Mesothelial cell of epicardium (in vitro differentiated cells): ENCODE measurements at places on chromosomes 6 and 20. TPM values are rescaled to one million over a fixed set of nuclear protein-coding genes. Genes with fewer than 3 reads are reported as not detected.

CALHM6 gene
- 2.2 to 2.4 TPM (median 2.4 TPM) in 3 replicates for total RNA-seq

RUNX2 gene
- total RNA-seq = 4.4 to 4.9 TPM (median 4.8 TPM) in 3 replicates

TNFRSF6B gene
- total RNA-seq = 1.6 TPM in 1 of 3 replicates, not detected in the others

SRMS gene
- total RNA-seq = not detected in 3 replicates

CASS4 gene
- total RNA-seq = 0.67 to 0.78 TPM (median 0.72 TPM) in 3 replicates

PBOV1 gene
- total RNA-seq = not detected in 3 replicates

AGPAT4 gene
- total RNA-seq = 21.5 to 23.9 TPM (median 23.7 TPM) in 3 replicates

JPH2 gene
- total RNA-seq = 3.4 to 4.2 TPM (median 3.5 TPM) in 3 replicates

FAM217A gene
- not detected in 3 replicates for total RNA-seq

TRAM2 gene
- 21.7 to 22.1 TPM (median 21.8 TPM) in 3 replicates for total RNA-seq

CHRNA4 gene
- 0.11 to 0.63 TPM (median 0.43 TPM) in 3 replicates for total RNA-seq

SLC22A16 gene
- not detected in 3 replicates for total RNA-seq

FAM83C gene
- 0.07 TPM in 1 of 3 replicates, not detected in the others for total RNA-seq

EZR gene
- 195 to 208 TPM (median 204 TPM) in 3 replicates for total RNA-seq

GPR63 gene
- 17.5 to 18.5 TPM (median 17.9 TPM) in 3 replicates for total RNA-seq

HLA-DOA gene
- total RNA-seq = 4.8 to 6.1 TPM (median 5.8 TPM) in 3 replicates

NUDT3 gene
- 32.7 to 33.3 TPM (median 33.2 TPM) in 3 replicates for total RNA-seq

RSPO4 gene
- 7.5 to 9.5 TPM (median 8.9 TPM) in 3 replicates for total RNA-seq

STX11 gene
- total RNA-seq = 4.5 to 4.9 TPM (median 4.6 TPM) in 3 replicates

ECT2L gene
- 0.14 to 0.40 TPM (median 0.40 TPM) in 3 replicates for total RNA-seq

LAMA2 gene
- 56.8 to 70.0 TPM (median 63.2 TPM) in 3 replicates for total RNA-seq

SPATA25 gene
- total RNA-seq = 3.2 to 4.0 TPM (median 3.4 TPM) in 3 replicates

LY6G6C gene
- total RNA-seq = 0.89 to 1.4 TPM (median 1.3 TPM) in 3 replicates

FOXA2 gene
- not detected in 3 replicates for total RNA-seq

CST5 gene
- total RNA-seq = not detected in 3 replicates

CPNE5 gene
- total RNA-seq = 0.51 to 1.7 TPM (median 1.2 TPM) in 3 replicates

SOX18 gene
- 0.23 to 0.34 TPM in 2 of 3 replicates, not detected in the other for total RNA-seq

APOBEC2 gene
- 0.22 to 0.51 TPM (median 0.45 TPM) in 3 replicates for total RNA-seq

SCRT2 gene
- total RNA-seq = not detected in 3 replicates

EYS gene
- total RNA-seq = 0.52 to 0.69 TPM (median 0.60 TPM) in 3 replicates

ZFAND3 gene
- total RNA-seq = 78.9 to 83.5 TPM (median 81.2 TPM) in 3 replicates

ZBTB46 gene
- total RNA-seq = 11.3 to 11.6 TPM (median 11.6 TPM) in 3 replicates

CALHM4 gene
- total RNA-seq = not detected in 3 replicates

EBF4 gene
- total RNA-seq = 65.5 to 78.8 TPM (median 66.4 TPM) in 3 replicates

SPTLC3 gene
- 27.0 to 28.5 TPM (median 27.7 TPM) in 3 replicates for total RNA-seq

L3MBTL3 gene
- 35.8 to 43.4 TPM (median 36.8 TPM) in 3 replicates for total RNA-seq

HLA-DRB5 gene
- total RNA-seq = 0.77 to 1.2 TPM (median 0.87 TPM) in 3 replicates

AFDN gene
- 280 to 284 TPM (median 282 TPM) in 3 replicates for total RNA-seq

TRIM10 gene
- not detected in 3 replicates for total RNA-seq

CRYBG1 gene
- total RNA-seq = 0.59 to 0.74 TPM (median 0.64 TPM) in 3 replicates

C6orf118 gene
- 0.24 to 0.27 TPM in 2 of 3 replicates, not detected in the other for total RNA-seq

PMEPA1 gene
- 39.7 to 40.7 TPM (median 39.9 TPM) in 3 replicates for total RNA-seq

LPA gene
- total RNA-seq = 0.93 to 2.0 TPM (median 1.3 TPM) in 3 replicates

BIRC7 gene
- 0.36 to 0.84 TPM (median 0.50 TPM) in 3 replicates for total RNA-seq

MUCL3 gene
- total RNA-seq = not detected in 3 replicates

SLC22A7 gene
- not detected in 3 replicates for total RNA-seq

PPIL6 gene
- total RNA-seq = 2.9 to 4.8 TPM (median 4.8 TPM) in 3 replicates

WFDC12 gene
- not detected in 3 replicates for total RNA-seq

F13A1 gene
- 0.18 to 0.56 TPM (median 0.25 TPM) in 3 replicates for total RNA-seq

EEF1A1 gene
- 11,105 to 11,574 TPM (median 11,439 TPM) in 3 replicates for total RNA-seq
